CD8-positive, alpha-beta T cell (primary cell): ENCODE measurements at places on chromosomes 16 and 17. TPM values are rescaled to one million over a fixed set of nuclear protein-coding genes. Genes with fewer than 3 reads are reported as not detected.

TBC1D26 gene
- not detected for total RNA-seq

SSTR5 gene
- not detected for total RNA-seq

GP1BA gene
- not detected for total RNA-seq

CDRT15 gene
- total RNA-seq = not detected

NPB gene
- not detected for total RNA-seq

ITGB3 gene
- not detected for total RNA-seq

SUPT6H gene
- total RNA-seq = 169 TPM

FAM117A gene
- total RNA-seq = 23.4 TPM

CRYM gene
- total RNA-seq = not detected

TERB1 gene
- total RNA-seq = not detected

CACNG4 gene
- not detected for total RNA-seq

RAI1 gene
- total RNA-seq = 23.5 TPM

GP2 gene
- not detected for total RNA-seq

CCL2 gene
- not detected for total RNA-seq

DNA sequence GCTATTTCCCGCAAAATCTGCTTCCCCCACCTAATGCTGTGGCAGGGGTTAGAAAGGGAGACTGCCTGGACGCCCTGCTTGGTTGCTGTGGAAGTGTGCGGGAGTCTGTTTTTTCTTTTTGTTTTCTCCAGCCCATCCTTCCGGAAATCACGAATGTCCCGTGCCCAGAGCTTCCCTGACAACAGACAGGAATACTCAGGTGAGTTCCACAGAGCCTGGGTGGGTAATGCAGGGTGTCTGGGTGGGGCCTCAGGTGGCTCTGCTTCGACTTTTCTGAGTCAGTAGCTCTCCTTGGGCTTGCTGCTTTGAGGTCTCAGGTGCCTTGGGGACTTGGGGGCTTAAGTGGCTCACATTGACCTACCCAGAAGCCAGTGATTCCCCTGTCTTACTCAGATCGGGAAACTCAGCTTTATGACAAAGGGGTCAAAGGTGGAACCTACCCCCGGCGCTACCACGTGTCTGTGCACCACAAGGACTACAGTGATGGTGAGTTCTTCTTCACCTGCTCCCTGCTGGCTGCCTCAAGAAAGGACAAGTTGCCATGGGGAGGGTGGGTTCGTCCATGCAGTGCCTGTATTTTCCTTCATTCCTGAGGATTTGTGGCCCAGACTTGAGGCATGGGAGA is 11.4 kb downstream of the LIMD2 start:
- DNase-seq = no peak

- no peak for DNase-seq
Observed at GRCh38 chr16:7550096-7550495, 217.5 kb downstream of the RBFOX1 start.

GRCh38 chr16:17691106-17691898 is 220.5 kb upstream of the XYLT1 start:
- no peak for DNase-seq

DNA sequence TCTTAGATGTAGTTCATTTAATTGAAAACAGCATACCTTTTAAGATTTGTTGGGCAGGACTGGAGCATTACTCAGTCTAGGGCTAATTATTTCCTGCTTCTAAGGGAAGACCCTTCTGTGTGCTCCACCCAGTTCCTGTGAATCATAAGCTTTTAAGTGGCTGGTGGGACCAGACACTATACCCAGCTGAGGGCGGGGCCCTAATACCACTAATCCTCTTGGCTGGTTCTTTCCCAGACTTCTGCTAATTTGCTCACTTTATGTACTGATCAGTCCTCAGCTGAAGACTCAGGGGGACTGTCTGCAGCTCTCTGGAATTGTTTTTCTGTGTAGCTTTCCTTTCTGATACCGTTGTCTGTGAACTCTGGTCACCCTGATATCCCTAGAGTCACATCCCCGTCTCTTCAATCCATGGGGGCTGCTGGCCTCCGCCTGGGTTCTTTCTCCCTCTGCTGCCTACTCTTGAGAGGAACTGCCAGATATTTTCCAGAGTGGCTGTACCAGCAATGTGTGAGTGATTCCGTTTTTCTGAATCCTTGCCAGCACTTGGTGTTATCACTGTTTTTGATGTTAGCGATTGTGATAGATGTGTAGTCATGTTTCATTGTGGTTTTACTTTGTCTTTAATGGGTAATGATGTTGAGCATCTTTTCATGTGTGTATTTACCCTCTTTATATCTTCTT is 35.1 kb downstream of the MFSD11 start:
- DNase-seq = peak; percentile 32

DNA sequence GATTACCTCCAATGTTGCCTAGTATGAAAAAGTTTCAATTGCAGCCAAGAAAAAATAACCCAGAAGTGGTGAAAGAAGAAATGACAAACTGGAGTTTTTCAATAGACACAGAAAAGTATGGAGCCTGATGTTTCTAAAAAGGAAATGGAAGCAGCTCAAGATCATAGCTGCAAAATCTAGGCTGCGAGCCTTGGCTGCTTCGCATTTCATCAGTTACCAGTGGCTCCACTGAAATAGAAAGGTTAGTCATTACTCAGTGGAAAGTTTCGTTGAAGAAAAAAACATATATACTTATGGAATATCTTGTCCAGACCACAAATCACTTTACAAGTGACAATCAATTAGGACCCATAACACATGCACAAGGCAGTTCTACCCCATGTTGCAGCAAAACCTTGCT is 206.8 kb upstream of the SOX9 start:
- no peak for DNase-seq

- no peak for DNase-seq
Observed at GRCh38 chr17:62860962-62861873, 53.1 kb upstream of the MARCHF10 start.

- no peak for DNase-seq
Observed at GRCh38 chr17:60127068-60128064, 22.4 kb upstream of the CA4 start.

- DNase-seq = peak; percentile 22
Observed at GRCh38 chr16:21277927-21278706, at the start of gene CRYM. Gene CRYM, minus strand, starts transcription at chr16:21278290. Its CDS starts 39 bp downstream, at chr16:21278251.

- no peak for DNase-seq
Observed at GRCh38 chr17:67575325-67575724, 142.4 kb upstream of the NOL11 start.

- peak; percentile 72 for DNase-seq
Observed at GRCh38 chr17:48012151-48012520, 25.5 kb downstream of the COPZ2 start.

DNA sequence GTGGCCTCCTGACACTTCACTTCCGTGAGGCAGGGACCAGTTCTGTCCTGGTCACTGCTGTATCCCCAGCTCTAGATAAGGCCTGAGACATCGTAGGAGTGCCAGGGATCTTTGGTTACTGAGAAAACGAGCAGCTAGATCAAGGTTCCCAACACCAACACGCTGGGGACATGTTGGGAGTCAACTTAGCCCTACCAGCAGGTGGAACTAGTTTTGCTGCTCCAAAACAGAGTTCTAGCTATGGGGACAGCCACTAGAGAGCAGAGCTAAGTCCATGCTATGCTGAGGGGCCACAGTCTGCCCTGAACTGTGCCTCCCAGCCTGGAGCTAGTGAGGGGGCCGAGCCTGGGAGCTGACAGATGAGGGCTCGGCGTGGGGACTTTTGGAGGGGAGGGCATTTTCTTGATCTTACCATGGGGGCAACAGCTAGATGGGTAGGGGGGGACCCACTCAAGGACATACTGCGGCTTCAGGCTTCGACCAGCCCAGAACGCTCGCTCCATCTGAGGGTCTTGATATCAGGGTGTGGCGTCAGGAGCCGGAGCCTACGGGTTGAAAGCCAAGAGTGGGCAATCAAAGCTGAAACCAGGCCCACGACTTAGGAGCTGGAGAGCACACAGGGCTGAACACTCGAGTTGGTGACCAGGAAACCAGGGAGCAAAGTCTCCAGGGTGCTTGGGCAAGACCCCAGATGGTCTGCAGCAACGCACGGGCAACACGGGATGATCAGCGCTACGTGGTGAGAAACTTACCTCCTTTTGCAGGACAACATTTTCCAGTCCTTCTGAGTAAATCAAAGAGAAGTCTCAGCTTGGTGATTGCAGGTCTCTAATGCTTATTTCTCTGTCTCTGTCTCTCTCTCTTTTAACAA is 13.4 kb downstream of the SNX20 start:
- DNase-seq = no peak

GRCh38 chr16:80174416-80174815 is 366.4 kb upstream of the DYNLRB2 start:
- DNase-seq = no peak

- DNase-seq = no peak
Observed at GRCh38 chr17:6994666-6995256, 1.1 kb upstream of the ALOX12 start.

DNA sequence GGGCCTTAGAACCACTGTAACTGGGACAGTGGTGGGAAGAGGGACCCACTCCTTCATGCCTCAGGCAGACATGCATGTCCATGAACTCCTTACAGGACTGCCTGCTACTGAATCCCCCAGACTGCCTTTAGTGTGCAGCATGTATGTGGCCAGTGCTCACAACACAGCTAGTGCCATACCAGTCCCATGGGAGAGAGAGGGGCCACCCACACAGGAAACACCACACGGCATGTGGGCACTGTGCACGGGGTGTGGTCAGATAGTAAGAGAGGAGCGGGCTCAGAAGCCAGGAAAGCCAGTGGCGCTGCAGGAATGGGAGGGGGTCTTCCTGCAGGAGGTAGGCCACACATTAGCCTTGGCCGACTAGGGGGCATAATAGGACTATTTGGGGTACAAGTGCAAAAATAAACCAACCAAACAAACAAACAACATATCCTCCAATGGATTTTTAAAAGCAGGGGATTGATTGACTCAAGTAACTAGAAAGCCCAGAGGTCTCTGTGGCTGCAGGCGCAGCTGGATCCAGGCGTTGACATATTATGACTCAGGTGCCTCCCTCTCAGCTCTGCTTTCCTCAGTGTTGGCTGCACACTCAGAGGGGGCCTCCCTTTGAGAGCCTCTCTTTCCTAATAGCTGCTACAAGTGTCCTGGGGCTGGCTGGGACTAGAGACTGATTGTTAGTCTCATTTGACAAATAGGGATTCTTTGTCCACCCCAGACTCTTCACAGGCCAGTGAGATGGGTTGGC is 104.4 kb downstream of the AMFR start:
- DNase-seq = no peak

- no peak for DNase-seq
Observed at GRCh38 chr17:82105417-82105881, 7.4 kb upstream of the FASN start.

DNA sequence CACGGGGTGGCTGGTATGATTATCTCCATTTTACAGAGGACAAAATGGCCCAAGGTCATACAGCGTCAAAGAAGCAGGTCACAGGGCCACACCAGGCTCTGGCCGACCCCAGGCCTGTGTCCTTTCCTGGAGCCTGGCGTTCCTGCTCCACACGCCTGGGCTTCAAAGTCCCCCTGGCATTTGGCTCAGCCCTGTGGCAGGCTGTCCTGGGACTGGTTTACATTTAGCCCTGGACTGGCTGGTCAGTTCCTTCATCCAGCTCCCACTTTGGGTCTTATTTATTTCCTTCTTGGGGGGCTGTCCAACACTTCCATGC is 15.3 kb downstream of the TBX2 start:
- no peak for DNase-seq

GRCh38 chr16:4958510-4959438 is 644 bp downstream of the SEC14L5 start:
- DNase-seq = no peak

- DNase-seq = no peak
Observed at GRCh38 chr17:50767446-50767845, at the start of gene ANKRD40CL. Gene ANKRD40CL, minus strand, starts transcription at chr17:50767518. Its CDS starts 605 bp downstream, at chr17:50766913.

- DNase-seq = no peak
Observed at GRCh38 chr16:72427783-72428331, 255.9 kb upstream of the PMFBP1 start.

GRCh38 chr17:14513835-14514234 is 213.0 kb downstream of the HS3ST3B1 start:
- no peak for DNase-seq

- DNase-seq = no peak
Observed at GRCh38 chr17:44781551-44782325, 22.9 kb downstream of the ADAM11 start.

DNA sequence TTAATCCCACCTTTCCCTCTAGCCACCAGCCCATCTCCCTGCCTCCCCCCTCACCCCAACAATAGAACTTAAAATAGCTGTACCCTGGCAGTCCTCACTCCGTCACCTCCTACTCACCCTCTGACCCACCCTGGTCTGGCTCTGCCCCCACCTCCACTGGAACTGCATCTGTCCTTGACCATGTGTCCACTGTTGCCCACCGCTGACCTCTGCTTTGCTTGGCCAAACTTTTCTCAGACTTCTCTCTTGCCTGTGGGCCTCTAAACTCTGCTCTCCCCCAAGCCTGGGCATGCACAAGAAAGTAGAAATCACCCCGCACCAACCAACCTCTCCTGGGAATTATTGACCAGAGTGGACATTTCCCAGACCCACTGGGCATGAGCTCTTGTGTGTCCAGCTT is 169.8 kb downstream of the WSCD1 start:
- no peak for DNase-seq

GRCh38 chr17:57909551-57909950 is 45.7 kb downstream of the CUEDC1 start:
- no peak for DNase-seq

- no peak for DNase-seq
Observed at GRCh38 chr16:346587-346986, 5.9 kb downstream of the AXIN1 start.
